ENCODE measurements at places on chromosomes 12 and 14.
A peak's percentile ranks its signal among the peaks of the same experiment; 100 is the strongest.

DNA sequence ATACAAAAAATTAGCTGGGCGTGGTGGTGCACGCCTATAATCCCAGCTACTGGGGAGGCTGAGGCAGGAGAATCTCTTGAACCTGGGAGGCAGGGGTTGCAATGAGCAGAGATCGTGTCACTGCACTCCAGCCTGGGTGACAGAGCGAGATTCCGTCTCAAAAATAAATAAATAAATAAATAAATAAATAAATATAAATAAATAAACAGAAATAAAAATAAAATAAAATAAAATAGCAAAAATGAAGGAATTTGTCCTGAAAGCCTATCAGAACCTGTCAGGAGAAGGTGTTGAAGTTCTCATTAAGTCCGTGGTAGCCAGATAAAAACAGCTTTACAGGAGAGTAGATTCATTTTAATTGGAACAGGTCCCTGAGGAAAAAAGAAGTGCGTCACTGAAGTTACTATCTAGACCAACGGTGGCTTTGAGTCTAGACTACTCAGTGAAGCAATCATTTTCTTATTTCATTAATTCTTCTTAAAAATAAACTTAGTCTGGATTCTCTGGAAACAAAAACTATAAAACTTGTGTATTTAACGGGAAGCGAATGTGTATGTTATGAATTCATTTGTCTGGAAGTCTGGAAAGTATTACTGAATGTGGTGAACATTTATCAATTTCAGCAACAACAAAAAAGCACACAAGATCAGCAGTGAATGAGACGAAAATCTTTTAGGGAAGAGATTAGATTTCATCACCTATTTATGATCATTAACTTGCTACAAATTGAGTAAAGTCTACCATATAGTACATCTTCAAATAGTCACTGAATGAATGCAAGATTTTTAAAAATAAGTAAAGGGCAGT, 248.5 kb upstream of the PDE3A start:
- no peak for DNase-seq

GRCh38 chr14:59273737-59274136, 85.3 kb downstream of the DAAM1 start:
- DNase-seq: no peak

DNA sequence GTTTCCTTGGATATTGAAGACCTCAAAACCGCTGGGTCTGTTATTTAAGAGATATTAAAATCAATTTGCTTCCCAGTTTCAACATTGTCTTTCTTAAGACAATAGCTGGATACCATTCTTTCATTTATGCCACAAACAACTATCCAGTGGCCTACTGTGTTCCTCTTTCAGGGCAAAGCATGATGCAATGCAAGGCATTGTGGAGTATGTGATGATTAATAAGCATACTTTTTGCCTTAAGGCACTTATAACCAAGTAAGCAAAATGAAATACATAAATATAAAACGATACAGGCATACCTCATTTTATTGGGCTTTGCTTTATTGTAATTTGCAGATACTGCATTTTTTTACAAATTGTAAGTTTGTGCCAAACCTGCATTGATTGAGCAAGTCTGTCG, 45.5 kb downstream of the SCN8A start:
- DNase-seq: no peak

GRCh38 chr12:51759175-51759574, 89.3 kb downstream of the FIGNL2 start:
- no peak for DNase-seq

GRCh38 chr14:20476776-20477175, 7.6 kb downstream of the PNP start:
- no peak for DNase-seq

DNA sequence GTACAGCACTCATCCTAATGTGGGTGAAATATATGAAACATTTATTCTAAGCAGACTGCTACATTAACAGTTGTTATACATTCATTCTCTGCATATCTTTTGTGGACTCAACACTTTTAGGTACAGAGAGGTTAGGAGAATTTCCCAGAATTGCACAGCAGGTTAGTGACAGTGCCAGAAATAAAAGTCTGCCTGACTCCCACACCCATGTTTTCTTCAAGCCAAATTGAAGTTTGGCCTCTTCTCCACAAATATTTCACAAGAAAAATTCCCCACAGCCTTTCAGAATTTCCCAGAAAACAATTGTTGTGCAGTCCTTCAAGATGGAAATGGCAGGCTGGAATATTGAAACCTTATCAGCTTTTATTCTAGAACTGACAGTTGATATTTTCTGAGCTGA, 464.8 kb downstream of the RAD51B start:
- no peak for DNase-seq

GRCh38 chr12:32390572-32391219, 8.7 kb upstream of the FGD4 start:
- peak; percentile 25 for DNase-seq

GRCh38 chr12:131555197-131555846, 155.6 kb upstream of the SFSWAP start:
- no peak for DNase-seq

All from femur (tissue), 1 donor.